Subcutaneous adipose tissue (tissue), 4 donors: ENCODE measurements at places on chromosomes 4 and X. TPM values are rescaled to one million over a fixed set of nuclear protein-coding genes. Genes with fewer than 3 reads are reported as not detected.

The MAGEA3 gene
- total RNA-seq: not detected

The TMEM184C gene
- total RNA-seq: 26.6 TPM

The HHIP gene
- 1.6 TPM for total RNA-seq

The ADRA2C gene
- total RNA-seq: 5.5 TPM

The DRD5 gene
- total RNA-seq: not detected

The KLB gene
- 25.0 TPM for total RNA-seq

The CENPVL2 gene
- total RNA-seq: not detected

The BEX4 gene
- total RNA-seq: 15.0 TPM

The HELT gene
- not detected for total RNA-seq

The ZNF718 gene
- 6.4 TPM for total RNA-seq

The USP17L12 gene
- total RNA-seq: not detected

The TSPAN5 gene
- 6.5 TPM for total RNA-seq

The IL15 gene
- 9.0 TPM for total RNA-seq

The CXCL5 gene
- total RNA-seq: not detected

The MAGEA11 gene
- total RNA-seq: not detected

The FHDC1 gene
- 0.49 TPM for total RNA-seq

The PPBP gene
- total RNA-seq: 0.88 TPM

The CCKAR gene
- total RNA-seq: not detected

The TMEM154 gene
- total RNA-seq: 0.88 TPM

The MFAP3L gene
- total RNA-seq: 3.1 TPM

The TBC1D8B gene
- 4.4 TPM for total RNA-seq

The AMOT gene
- total RNA-seq: 6.1 TPM

The ZNF157 gene
- not detected for total RNA-seq

The GLOD5 gene
- not detected for total RNA-seq

The CFAP299 gene
- not detected for total RNA-seq

The H2BW2 gene
- total RNA-seq: not detected

The FGA gene
- not detected for total RNA-seq

The PRDX4 gene
- total RNA-seq: 117 TPM

The SPANXN3 gene
- not detected for total RNA-seq

The C4orf54 gene
- total RNA-seq: not detected

The CXCL1 gene
- total RNA-seq: not detected

The CHIC1 gene
- 6.6 TPM for total RNA-seq

The VEGFC gene
- 15.7 TPM for total RNA-seq
